ENCODE measurements at places on chromosomes 13 and 19.

GRCh38 chr13:113052971-113053370 lies 52.6 kb upstream of the F7 start:
- DNase-seq = no peak

DNA sequence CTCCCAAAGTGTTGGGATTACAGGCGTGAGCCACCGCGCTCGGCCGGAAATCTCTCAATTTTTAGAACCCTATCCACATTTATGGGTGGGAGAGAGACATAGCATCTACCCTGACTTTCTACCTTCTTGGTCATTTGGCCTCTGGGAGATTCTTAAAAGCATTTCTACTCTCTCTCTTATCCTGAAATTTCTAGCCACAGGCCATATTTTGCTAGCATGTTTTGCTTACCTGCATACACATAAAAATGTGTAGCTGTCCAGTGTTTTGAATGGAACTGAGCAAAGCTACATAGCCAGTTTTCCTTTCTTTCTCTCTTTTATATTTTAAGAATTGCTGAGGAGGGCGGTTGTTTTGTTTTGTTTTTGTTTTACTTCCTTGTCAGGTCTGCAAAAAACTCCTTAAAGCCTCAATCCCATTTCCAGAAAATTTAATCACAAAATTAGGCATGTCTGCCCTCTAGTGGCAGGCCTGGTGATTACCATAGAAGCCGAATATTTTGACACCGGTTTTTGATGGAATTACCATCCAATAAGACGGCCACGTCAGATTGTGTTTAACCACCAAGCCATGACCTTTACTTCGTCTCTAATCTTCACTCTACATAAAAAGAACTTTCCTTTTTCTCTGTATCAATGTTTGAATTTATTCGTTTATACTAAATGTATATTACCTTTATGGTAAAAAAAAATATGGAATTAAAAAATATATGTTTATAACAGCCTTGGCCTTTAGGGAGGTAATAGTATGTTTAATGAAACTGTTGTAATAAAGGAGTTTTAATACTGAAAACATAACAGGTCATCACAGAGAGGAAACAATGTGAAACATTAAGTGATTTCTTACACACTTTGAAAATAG lies 34.4 kb upstream of the OXGR1 start:
- DNase-seq = no peak

DNA sequence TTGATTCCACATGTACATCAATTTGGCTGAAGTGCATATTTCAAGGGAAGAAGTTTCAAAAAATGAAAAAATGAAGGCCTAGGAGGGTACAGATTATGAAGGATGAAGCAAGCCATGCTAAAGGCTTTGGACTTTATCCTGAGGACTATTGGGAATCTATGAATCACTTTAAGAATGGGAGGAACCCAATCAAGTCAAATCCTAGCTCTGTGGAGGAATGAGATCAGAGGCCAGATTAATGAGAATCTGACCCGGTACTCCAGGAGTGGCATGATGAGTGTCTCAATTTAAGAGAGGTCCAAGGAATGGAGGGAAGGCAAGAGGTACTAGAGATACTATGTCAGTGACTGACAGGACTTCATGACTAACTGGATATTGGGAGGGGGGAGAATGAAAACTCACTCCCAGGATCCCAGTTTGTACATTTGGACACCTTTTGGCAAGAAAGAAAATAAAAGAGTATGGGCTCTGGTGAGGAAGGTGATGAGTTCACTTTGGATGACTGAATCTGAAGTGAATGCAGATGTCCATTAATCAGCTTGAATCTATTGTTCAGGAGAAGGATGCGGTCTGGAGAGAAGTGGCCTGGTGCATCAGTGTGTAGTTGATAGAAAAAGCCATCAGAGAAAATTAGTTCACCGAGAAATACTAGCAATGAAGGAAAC lies 349.0 kb downstream of the EFNB2 start:
- DNase-seq = no peak

DNA sequence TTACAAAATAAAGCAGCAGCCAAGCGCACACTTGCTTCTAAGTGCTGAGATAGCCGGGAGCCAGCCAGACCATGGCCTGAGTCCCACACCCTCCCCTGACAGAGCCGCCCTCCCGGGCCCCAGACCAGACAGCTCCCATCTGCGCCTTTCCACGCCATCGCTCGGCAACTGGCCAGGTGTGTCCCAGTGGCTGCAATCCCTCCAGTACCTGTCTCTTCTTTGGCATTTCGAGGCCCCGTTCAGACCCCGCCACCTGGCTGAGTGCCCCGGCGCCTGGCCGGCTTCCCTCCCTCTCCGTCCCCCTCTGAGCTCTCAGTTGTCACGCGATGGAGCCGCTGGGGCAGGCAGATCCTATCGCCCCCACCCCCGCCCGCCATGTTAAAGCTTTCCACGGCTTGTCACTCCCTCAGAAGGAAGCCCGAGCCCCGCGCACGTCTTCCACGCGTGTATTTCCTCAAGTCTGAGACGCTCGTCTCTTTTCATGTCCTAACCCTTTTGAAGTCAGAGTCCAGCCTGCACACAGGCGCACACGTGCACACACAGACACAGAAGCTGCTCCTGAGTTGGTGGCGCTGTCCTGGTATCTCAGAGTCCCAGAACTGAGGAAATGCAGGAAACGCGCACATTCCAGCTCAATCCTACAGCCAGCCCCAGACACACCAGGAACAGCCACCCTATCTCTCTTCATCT lies 7.9 kb downstream of the MLLT1 start:
- DNase-seq = no peak

DNA sequence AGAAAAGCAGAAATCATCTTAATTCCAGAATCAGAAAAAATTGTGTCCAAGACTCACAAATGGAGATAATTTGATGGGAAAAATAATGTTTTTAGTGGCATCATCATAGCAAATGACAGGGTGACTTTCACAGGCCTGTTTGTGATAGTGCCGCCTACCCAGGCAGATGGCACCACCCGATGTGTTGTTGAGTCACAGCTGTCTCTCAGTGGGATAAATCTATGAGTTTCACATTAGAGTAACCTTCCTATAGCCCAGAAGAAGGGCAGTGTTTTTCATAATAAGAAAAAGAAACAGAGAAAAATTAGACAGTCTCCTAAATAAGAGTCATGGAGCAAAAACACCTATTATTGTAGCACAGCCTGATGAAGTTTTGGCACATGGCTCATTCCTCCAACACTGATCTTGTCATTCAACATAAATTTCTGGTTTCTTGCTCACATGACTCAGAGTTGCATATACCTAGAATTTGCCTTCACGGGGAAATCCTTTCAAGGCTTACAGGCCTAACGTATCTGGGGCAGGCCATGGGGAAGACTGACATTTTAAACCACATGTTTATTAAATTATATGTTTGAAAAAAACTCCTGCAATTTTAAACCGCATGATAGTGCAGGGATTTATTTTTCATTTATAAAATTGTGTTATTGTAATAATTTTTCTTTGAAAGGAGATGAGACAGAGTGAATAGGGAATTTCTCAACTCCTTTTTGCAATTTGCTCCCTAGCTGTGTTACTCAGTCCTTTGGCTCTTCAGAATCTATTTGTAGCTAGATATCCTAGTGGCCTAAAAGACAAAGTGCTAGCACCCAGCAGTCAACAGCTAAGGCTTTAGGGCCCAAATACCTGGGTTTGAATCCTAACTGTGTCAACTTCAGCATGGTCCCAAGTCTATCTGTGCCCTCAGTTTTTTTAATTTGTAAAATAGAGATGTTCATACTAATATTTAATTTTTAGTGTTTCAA lies 393.7 kb downstream of the NDFIP2 start:
- no peak for DNase-seq

GRCh38 chr19:4208385-4209094 lies 20.8 kb upstream of the EBI3 start:
- DNase-seq = no peak

Measured in activated CD4-positive, alpha-beta T cell treated with anti-CD3 and anti-CD28 coated beads for 1 hour (primary cell).